ENCODE measurements at places on chromosomes 11 and 22.
A peak's percentile ranks its signal among the peaks of the same experiment; 100 is the strongest.

GRCh38 chr11:110909336-110909735 is 197.1 kb upstream of the ARHGAP20 start:
- no peak for DNase-seq

DNA sequence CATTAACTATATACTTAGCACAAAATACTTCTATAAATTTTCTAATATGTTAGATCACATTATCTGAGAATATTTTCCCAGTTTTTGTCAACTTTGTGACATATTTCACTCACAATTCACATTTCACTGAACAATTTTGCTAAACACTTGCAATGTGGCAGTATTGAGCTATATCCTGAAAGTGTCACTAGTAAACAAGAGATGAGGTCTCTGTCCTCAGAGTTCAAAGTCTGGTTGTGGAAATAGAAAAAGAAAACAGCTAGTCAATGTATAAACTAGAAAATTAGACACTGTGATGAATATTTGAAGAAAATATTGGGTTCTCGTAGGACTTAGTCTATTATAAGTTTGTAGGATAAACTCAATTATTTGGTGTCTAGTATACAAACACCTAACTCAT is 87.4 kb upstream of the CHORDC1 start:
- DNase-seq = no peak

DNA sequence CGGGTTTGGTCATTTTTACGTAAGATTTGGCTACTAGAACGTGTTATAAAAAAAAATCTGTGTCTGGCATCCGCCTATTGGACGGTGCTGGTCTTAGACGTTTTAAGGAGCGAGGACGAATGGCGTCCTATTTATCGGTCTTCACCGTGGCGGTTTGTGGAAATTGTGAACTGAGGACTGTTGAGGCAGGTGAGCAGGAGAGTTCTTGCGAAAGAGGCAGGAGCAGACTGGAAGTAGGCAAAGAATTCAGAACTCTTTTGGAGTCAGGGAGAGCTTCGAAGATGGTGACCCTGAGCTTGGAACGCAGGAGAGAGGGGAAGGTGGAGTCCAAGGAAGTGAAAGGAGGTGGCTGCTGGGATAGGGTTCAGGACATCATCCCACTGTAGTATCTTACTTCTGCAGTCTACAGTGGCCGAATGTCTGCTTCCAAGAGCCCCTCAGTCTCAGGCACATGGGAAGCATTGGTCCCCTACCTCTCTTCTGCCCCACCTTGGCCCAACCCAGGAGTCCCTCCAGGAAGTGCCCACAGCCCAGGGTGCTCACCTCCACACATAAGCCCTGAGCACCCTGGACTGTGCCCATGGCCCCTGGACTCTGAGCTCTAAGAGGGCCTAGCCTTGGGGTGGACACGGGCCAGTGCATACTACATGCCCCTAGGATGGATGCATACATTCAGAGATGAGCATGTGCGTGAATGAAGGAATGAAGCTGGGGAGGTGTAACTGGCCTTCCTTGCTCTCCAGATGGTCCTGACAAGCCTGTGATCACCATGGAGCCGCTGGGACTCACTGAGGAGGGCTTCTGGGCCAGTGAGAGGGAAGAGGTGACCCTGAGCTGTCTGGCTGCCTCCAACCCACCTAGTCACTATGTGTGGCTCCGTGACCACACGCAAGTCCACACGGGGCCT is 3.7 kb downstream of the VSIG10L2 start:
- no peak for DNase-seq

- DNase-seq = no peak
Measured at GRCh38 chr11:92776676-92777075, 192.8 kb upstream of the MTNR1B start.

DNA sequence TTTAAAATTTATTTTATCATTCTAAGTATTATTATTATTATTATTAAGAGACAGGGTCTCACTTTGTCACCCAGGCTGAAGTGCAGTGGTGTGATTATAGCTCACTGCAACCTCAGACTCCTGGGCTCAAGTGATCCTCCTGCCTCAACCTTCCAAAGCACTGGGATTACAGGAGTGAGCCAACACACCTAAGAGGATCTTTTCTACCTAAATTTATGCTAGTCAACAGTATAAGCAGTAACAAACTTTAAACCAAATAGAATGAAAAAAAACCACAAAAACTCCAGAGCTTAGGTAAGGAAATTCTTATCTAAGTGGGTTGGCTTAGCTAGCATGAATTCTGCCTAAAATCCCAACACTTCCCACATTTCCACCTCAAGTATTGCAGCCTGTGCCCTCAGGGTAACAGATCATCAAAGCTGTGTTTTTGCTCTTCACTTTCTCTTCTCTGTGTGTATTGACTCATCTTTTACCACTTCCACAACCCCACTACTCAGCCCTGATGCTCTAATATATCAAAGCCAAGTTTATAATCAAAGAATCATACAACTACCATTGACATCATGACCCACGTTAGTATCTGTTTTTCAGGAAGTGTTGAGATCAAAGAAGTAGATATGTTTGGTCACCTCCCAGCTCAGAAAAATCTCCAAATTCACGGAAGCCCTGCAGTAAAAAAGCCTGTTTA is 93.7 kb upstream of the SPON1 start:
- no peak for DNase-seq

DNA sequence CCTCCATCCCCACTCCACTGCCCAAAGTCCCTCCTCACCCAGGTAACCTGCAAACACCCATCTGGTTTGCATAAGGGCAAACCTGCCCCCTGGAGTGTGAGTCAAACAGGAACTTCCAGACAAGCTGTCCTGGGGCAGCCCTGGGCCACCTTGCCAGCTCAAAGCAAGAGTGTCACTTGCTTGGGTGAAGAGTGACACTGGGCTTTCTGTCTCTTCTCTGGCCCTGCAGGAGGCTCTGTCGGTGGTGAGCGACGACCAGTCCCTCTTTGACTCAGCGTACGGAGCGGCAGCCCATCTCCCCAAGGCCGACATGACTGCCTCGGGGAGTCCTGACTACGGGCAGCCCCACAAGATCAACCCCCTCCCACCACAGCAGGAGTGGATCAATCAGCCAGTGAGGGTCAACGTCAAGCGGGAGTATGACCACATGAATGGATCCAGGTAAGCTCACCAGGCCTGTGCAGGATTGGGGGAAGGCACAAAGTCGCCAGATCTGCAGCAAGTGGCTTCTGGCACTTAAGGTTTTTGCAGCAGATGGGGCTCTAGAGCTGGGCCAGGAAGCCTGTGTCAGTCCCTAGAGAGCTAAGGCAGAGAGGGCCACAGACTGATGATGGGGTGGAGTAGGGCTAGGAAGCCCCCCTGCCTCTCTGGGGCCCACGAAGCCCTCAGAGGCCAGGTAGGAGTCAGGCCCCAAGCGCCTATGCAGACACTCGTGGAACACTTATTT is 64.2 kb downstream of the FLI1 start:
- DNase-seq = no peak

DNA sequence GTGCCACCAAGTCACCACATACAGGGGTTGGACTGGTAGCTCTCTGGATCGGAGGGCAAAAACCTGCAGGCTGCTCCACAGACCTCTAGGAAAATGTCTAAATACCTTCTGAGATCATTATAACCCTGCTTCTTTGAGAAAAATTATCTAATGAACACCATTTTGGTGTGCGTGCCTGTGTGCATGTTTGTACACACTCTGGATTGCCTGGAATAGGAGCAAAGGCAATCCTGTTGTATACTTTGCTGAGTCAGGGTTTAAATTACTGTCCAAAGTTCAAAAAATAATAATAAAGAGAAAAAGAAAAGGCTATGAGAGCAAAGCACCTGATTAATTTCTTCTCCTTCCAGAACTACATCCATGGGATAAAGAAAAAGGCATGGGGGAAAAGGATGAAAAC is 11.0 kb downstream of the JAML start:
- no peak for DNase-seq

DNA sequence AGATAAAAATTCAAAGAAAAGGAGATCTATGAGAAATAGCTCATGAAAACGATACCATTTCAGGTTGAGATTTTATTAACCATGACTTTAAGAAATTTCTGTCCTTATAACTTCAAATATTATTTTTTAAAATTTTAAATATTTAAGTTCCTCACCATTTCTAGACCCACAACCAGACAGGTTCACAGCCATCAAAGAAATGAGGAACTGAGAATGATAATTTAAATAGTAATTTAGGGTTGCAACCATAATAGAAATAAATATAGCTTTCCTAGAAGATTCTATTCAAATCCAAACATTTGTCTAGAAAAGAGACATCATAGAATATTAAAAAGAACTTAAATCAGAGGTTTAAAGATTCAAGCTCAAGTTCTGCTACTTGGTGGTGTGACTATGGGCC is 5.9 kb upstream of the VWA5A start:
- no peak for DNase-seq

- DNase-seq = peak; percentile 86
Measured at GRCh38 chr11:67239783-67240575, 26.3 kb upstream of the GRK2 start.

GRCh38 chr22:41062146-41062545 is 30.2 kb upstream of the EP300 start:
- DNase-seq = no peak

GRCh38 chr11:27770576-27770975 is 70.3 kb upstream of the BDNF start:
- no peak for DNase-seq

Data from stimulated activated CD4-positive, alpha-beta T cell treated with anti-CD3 and anti-CD28 coated beads, Interleukin-15, amount 100 ng/mL, for 1 hour (primary cell).